ENCODE measurements at places on chromosomes 3 and 15.

- no peak for DNase-seq
These were observed 77.5 kb upstream of the PRR23C start for GRCh38 chr3:139122221-139122581.

DNA sequence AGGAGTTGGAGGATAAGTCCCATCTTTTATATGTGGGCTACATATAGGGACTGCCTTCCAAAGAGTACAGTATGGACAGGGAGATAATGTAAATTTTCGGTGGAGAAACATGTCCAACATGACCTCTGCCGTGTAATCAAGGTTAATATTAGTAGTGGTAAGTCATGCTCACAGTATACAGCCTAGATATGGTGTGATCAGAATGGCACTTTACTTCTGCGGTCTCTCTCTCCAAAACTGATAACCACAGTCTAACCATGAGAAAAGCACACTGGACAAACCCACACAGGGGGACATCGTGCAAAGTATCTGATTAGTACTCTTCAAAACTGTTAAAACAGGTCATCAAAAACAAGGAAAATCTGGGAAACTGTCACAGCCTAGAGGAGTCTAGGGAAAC lies 66.6 kb upstream of the PLCL2 start:
- DNase-seq: no peak

GRCh38 chr3:19688767-19689166 lies 245.2 kb downstream of the EFHB start:
- no peak for DNase-seq

DNA sequence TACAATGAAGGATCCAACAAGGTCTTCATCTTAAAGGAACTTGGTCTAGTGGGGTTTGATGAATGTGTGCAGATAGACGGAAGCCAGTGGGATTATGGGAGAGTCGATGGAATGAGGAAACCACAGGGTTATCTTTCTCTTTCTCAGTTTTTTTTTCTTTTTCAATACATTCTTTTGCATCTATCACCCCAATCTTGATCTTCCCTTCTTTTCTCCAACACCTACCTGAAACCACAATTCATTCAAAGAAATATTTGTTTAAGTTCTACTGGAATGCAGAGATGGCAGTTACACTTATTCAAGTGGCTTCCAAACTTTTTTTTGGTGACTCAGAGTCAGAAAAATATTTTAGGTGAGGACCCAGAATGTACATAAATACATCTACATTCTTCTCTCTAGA lies 1.7 kb downstream of the TMEM212 start:
- no peak for DNase-seq

GRCh38 chr3:128701342-128702212 lies 24.4 kb upstream of the RAB7A start:
- DNase-seq: no peak

DNA sequence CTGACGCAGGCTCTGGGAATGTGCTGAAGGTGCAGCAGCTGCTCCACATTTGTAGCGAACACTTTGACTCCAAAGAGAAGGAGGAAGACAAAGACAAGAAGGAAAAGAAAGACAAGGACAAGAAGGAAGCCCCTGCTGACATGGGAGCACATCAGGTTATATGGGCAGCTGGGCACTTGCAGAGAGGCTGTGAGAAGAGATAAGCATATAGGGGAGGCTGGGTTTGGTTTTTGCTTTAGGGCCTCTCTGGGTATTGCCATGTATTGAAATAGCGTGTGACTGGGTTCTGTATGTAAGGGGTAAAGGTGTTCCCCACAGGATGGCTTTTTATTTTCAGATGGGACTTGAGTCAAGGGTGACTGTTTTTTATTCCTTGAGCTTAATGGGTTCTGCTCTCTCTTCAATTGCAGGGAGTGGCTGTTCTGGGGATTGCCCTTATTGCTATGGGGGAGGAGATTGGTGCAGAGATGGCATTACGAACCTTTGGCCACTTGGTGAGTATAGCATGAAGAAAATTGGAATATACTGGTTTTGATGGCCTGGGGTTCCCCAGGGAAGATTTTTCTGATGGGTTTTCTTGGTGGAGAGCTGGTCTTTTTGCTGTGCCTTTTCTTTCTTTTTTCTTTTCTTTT lies 7.4 kb downstream of the PSMD2 start:
- no peak for DNase-seq

- DNase-seq: no peak
These were observed 28.5 kb downstream of the TMEM212 start for GRCh38 chr3:171871392-171872274.

DNA sequence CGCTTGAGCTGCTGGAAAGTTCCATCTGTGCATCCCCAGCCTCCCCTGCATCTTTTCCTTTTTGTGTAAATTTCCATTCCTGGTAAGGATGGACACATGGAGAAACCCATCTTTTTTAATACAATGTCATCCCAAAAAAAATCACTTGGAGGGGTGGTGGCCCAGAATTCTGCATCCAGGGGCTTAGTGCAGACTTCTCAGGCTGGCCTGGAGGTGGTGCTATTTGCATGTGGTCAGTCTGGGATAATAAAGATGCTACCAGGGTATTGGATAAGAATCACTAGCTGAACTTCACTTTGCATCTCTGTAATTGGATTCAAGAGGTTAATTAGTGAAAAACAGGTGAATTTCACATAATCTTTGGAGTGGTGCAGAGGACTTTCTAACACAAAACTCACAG lies 1.8 kb upstream of the ZSCAN2 start:
- DNase-seq: peak; percentile 41

Data from CD4-positive, alpha-beta T cell treated with Interferon alpha-2 for 1 hour (primary cell).